Activated CD8-positive, alpha-beta T cell treated with anti-CD3 and anti-CD28 coated beads for 36 hours (primary cell): ENCODE measurements at places on chromosomes 16 and 17. TPM values are rescaled to one million over a fixed set of nuclear protein-coding genes. Genes with fewer than 3 reads are reported as not detected.

Gene KRTAP4-5
- total RNA-seq = not detected

Gene CTRB1
- total RNA-seq = not detected

Gene MYADML2
- not detected for total RNA-seq

Gene TNRC6C
- 26.4 TPM for total RNA-seq

Gene LGALS9B
- not detected for total RNA-seq

Gene SLFN12L
- 42.5 TPM for total RNA-seq

Gene KLHL10
- 0.36 TPM for total RNA-seq

Gene SLX1A
- 129 TPM for total RNA-seq

Gene CACNA1G
- total RNA-seq = not detected

Gene PPY
- not detected for total RNA-seq
